ENCODE measurements at places on chromosomes 12 and 14.

GRCh38 chr14:91255026-91255695, 10.7 kb upstream of the GPR68 start:
- DNase-seq, result no peak

GRCh38 chr12:22598763-22599161, 26.2 kb upstream of the ETNK1 start:
- DNase-seq, result no peak

- no peak for DNase-seq
Observed at GRCh38 chr14:105844047-105844630, 317.8 kb downstream of the TMEM121 start.

DNA sequence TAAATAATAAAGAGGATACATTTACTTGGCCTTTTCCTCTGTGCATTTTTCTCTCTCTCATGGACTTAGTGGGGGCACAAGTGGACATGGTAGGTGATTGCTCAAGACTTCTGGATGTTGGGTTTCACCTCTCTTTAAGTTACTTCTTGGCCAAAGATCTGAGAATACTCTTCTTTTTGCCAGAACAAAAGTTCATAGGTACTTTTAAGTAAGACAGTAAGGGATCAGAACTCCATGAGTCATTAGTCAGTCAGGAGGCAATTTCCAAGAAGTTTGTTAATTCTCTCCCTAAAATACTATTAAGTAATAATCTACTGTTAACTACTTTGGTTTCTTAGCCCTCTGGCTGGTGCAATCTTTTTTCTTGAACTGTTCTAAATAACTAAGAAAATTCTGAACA, 84.2 kb downstream of the GRIP1 start:
- DNase-seq, result no peak

- no peak for DNase-seq
Observed at GRCh38 chr14:77485256-77485655, 13.4 kb downstream of the ISM2 start.

DNA sequence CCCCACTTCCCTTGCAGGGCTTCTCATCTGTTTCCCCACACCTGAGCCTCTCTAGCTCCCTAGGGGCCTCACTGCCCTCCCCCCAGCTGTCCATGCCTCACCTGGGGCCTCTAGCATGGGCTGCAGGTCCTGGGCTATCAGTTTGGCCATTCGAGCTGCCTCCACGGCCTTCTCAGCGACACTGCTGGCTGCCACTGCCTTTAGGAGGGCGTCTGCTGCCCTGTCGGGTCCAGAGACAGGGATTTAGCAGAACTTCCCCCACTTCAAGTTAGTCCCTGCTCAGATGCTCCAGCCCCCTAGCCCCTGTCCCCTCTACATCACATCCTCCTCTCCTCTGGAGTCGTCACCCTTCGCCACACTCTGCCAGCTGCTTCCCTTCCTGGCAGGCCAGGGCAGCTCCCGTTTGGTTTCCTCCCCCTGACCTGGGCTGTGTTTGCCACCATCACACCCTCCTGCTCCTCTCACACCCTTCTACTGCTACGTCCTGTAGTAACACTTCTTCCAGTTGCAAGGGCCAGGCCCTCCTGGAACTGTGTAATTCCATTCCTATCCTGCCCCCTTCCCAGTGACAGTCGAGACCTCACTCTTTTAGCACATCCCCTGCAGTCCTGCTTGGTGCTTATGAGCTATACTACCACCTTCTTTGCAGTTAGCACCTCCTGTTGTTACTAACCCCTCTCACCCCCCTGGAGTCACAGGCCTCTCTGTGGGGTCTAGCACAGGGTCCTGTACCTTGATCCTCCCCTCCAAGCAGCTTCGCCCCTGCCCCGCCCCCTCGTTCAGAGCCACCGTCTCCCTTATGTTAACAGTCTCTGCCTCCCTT, 4.3 kb upstream of the AP1G2 start:
- DNase-seq, result no peak

DNA sequence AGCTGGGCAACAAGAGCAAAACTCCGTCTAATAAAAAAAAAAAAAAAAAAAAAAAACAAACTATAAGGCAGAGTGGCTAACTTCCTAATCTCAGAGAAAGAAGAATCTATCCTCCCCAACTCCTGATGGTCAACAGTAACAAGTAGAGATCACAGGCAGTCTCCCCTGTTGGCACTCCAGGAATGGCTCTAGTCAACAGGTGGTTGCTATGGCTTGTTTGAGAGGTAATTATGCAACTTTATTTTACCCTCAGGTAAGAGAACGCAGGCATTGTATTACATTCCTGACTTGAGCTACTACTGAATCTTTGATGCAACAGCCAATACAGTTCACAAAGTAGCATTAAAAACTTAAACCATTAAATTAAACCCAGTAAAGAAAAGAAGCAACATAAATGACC, 180.3 kb downstream of the DICER1 start:
- no peak for DNase-seq

Data from stimulated activated CD4-positive, alpha-beta T cell treated with anti-CD3 and anti-CD28 coated beads, Interleukin-1b, Interleukin-23, amount 100 ng/mL, for 1 hour (primary cell).